Motor neuron (in vitro differentiated cells): ENCODE measurements at places on chromosomes 2 and 18. TPM values are rescaled to one million over a fixed set of nuclear protein-coding genes. Genes with fewer than 3 reads are reported as not detected.

SLC25A12 gene
- 21.1 and 22.8 TPM in 2 replicates for total RNA-seq

GAREM1 gene
- total RNA-seq: 3.1 and 3.2 TPM in 2 replicates

PTPRN gene
- total RNA-seq: 18.2 and 21.3 TPM in 2 replicates

IL36B gene
- 0.18 and 0.21 TPM in 2 replicates for total RNA-seq

CRYGD gene
- total RNA-seq: 0.64 and 0.75 TPM in 2 replicates

ABCB11 gene
- total RNA-seq: 0.05 TPM in 2 replicates

TRAF3IP1 gene
- 7.5 and 8.7 TPM in 2 replicates for total RNA-seq

CGREF1 gene
- 18.3 and 27.3 TPM in 2 replicates for total RNA-seq

NT5DC4 gene
- total RNA-seq: 0.41 TPM in 1 of 2 replicates, not detected in the other

LYPD6B gene
- total RNA-seq: not detected in 2 replicates

CAPG gene
- 5.8 and 9.4 TPM in 2 replicates for total RNA-seq

EGR4 gene
- total RNA-seq: 0.09 and 0.16 TPM in 2 replicates

CD207 gene
- total RNA-seq: 0.14 and 0.25 TPM in 2 replicates

CPO gene
- not detected in 2 replicates for total RNA-seq

ACVR1C gene
- total RNA-seq: 0.74 and 0.93 TPM in 2 replicates

TMEM198 gene
- 6.1 and 6.2 TPM in 2 replicates for total RNA-seq

FZD7 gene
- 3.6 and 3.7 TPM in 2 replicates for total RNA-seq

ZFP36L2 gene
- 20.5 and 36.4 TPM in 2 replicates for total RNA-seq

DSC2 gene
- 4.3 and 4.6 TPM in 2 replicates for total RNA-seq

LCLAT1 gene
- total RNA-seq: 9.8 and 11.7 TPM in 2 replicates

KCTD1 gene
- total RNA-seq: 21.9 and 24.5 TPM in 2 replicates

C1QL2 gene
- total RNA-seq: 0.21 TPM in 1 of 2 replicates, not detected in the other

NAT8 gene
- total RNA-seq: 0.67 and 0.68 TPM in 2 replicates

MAP3K19 gene
- total RNA-seq: 0.34 and 0.73 TPM in 2 replicates

AKAIN1 gene
- total RNA-seq: not detected in 2 replicates

TMSB10 gene
- 7,211 and 7,473 TPM in 2 replicates for total RNA-seq
